ENCODE measurements at places on chromosomes 16 and 17.

DNA sequence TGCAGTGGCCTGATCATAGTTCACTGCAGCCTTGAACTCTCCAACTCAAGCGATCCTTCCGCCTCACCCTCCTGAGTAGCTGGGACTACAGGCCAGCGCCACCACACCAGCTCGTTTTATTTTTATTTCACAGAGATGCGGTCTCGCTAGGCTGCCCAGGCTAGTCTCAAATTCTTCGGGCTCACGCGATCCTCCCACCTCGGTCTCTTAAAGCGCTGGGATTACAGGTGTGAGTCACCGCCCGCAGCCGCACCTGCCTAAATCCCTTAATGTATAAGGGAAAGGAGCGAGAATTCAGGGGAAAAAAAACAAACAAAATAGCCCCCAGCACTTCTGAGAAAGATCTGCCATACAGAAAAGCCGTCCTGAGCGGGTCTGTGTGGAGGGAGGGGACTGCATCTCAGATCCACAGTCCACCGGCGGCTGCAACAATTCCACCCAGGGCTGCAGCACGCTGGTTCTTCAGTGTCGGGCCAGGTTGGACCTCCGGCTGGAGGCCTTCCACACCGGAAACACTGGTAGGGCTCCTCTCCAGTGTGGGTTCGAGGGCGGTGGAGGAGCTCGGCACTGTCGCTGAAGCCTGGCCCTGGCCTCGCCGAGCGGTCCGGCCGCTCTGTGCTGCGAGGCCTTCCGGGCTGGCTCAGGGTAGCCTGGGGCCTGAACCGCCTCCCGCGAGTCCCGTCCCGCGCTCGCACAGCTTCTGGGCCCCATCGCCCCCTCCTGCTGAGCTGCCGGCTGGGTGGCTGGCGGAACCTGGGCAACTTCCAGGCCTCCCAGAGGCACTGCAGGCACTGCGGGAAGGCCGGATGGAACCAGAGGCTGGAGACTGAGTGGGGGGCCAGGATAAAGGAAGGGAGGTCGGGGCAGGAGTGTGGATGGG is 7.0 kb downstream of the ZNF843 start:
- DNase-seq, result no peak

DNA sequence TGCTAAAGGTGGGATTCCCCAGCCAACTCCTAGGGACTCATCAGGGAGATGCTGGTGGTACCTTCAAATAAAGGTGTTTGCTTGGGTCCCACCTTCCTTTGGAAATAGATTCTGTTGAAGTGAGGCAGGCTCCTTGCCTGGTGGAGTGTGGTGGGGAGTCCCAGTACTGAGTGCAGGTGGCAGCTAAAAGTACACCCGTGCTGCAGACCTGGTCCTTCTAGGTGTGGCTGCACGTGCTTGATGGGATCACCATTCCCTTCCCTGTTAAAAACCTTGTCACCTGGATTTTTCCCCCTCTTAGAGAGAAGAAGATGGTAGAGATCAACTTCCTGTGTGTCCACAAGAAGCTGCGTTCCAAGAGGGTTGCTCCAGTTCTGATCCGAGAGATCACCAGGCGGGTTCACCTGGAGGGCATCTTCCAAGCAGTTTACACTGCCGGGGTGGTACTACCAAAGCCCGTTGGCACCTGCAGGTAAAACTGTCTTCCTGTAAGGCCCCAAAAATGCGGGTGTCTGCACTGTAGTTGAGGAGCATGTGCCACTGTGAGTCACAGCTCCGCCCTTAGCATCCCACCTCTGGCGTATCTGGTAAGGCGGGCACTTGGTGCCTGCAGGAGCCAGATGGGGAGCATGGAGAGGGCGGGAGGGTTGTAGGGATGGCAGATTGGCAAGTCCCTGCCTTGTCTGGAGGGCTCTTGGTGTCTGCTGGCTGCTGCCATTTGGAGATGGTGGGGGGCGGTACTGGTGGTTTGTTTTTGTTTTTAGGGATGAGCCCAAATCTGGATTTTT is 34.0 kb downstream of the PLCD3 start:
- no peak for DNase-seq

DNA sequence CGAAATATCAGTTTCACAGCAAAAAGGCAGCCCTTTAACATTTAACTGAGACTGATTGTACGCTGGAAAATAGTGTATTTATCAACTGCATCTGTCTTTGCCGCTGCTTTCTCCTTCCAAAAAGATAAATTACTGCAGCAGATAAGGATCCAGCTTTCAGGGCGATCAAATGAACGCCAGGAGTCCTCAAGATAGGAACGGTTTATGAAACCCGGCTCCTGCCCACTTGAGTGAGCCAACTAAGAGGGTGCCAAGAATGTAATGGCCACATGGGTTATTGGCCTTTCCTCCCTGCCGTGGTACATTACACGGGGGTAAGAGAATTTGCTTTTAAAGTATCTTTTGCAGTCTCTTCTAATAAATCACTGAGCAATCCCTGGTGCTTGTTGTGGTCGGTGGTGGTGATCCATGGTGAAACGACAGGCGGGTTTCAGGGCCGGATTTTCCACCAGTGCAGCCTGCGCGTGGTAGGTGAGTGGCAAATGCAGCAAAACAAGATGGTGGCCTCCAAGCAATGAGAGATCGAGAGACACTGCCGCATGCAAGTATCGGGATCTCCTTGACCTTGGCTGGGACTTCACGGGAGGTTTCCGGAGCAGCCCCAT is 67.5 kb upstream of the IRX6 start:
- no peak for DNase-seq

- DNase-seq, result no peak
These were observed 15.4 kb downstream of the ZFPM1 start for GRCh38 chr16:88468275-88469129.

DNA sequence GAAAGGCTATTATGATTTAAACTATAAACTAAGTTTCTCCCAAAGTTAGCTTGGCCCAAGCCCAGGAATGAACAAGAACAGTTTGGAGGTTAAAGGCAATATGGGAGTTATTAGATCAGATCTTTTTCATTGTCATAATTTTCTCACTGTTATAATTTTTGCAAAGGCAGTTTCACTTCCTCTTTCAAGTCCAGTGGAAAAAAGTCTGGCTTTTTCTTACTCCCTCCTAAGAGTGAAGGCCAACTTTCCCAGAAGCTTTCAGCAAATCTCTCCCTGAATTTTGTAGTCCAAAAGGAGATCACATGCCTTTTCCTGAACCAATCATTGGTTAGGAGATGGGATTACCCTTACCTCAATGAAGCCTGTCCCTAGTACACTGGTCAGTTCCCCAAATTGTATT is 9.1 kb upstream of the BLMH start:
- DNase-seq, result no peak

- no peak for DNase-seq
These were observed 68.6 kb upstream of the TOB1 start for GRCh38 chr17:50934672-50935220.

- DNase-seq, result no peak
These were observed 34.5 kb downstream of the YWHAE start for GRCh38 chr17:1365445-1366039.

DNA sequence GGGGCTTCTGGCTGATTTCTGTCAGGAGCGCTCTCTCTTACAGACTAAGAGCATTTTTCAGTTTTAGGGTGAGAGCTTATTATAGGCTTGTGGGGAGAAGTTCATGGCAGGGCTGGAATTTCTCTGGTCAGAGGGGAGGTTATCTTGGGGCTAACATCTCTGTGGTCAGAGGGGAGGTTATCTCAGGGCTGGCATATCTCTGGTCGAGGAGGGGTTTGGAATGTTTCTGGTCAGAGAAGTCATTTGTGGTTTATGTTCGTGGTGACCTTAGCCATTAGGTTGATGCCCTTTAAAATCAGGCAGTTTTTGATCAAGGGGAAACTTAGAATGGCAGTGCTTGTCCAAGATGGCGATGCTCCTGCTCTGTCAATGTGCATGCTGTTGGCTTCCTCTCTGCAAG is 10.8 kb upstream of the USP31 start:
- no peak for DNase-seq

DNA sequence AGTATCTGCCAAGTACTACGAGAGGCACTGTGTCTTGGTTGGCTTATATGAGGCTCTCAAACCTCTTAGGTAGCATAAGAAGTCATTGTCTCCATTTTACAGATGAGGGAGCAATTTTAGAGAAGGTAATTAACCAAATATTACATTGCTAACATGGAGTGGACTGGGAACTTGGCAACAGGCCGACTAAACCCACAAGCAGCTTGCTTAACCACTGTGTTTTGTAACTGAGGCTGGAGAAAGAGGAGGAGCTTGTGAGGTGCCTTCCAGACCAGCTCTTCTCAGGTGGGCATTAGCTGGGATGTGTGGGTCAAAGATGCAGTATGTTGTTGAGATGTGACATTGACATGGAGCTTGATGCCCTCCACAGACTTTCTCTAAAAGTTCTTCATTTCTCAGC is 835.6 kb upstream of the RBFOX1 start:
- DNase-seq, result no peak

- no peak for DNase-seq
These were observed 187.4 kb upstream of the CACNG5 start for GRCh38 chr17:66647391-66647983.

DNA sequence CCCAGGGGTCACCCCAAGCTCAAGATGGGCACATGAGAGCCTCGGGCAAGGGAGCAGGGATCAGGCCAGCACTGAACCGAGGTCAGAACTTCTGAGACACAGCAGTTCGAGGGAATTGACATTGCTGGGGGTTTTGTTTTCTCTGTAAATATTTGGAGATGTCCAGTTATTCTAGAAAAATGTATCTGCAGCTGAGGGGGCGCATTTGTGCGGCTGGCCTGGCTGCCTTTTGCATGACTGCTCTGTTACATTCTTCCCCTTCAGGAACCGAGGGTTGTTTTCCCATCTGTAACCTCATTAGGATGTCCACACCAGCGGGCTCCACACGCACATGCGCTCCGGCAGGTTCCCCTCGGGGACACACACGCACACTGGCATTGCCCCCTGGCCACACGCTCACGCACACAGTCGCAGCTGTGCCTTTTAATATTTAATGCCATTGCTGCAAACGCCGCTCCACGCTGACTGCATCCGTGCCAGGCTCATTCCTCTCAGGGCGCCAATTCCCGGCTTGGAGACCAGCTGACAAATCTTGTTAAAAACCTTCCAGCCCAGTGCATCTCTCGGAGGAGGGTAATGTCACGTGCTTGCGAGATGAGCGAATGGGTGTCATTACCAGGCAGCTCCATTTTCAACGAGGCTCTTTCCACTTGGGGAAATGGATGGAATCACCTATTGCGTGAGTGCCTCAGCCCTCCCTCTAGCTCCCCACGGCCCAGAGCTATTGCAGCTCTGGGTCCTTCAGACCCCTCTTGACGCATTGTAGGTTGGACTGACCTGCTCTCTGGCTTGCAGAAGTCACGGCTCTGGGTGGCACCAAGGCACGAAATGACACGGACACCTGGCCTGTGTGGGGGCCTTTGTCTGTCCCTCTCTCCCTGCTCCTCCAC is 13.1 kb downstream of the CCR7 start:
- DNase-seq, result no peak

DNA sequence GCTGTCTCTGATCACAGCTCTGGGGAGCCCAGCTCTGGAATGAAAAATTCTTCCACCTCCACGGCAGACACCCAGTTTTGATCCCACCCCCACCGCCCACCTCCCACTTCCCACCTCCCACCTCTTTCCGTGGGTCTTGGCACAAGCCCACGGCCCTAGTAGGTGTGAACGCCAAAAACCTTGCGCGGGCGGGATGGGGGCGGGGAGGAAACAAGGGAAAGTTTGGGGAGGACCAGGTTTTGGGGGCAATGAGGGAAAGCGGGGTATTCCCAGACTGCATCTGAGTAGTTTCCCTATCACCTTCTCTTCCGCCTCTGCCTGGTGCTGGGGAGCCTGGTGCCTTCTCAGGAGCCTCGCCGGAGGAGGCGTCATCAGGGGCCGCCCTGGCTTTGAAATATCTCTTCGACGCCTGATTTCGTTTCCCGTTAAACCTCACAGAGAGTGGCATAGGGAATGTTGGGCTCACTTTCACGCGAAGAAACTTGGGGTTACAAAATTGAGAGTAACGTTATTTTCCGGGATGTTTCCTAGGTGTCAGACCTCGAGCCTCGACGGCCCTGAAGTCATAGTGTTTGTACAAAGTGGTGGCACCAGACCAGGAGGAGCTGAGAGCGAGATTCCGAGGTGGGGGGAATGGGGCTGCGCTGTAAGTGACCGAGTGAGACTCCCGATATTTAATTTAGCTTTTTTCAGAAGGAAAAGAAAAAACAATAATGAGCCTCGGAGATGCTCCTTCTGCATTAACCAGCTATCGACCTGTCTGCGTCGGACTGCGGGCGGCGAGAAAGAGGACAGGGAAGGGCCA is 1.6 kb upstream of the IRX3 start:
- no peak for DNase-seq

DNA sequence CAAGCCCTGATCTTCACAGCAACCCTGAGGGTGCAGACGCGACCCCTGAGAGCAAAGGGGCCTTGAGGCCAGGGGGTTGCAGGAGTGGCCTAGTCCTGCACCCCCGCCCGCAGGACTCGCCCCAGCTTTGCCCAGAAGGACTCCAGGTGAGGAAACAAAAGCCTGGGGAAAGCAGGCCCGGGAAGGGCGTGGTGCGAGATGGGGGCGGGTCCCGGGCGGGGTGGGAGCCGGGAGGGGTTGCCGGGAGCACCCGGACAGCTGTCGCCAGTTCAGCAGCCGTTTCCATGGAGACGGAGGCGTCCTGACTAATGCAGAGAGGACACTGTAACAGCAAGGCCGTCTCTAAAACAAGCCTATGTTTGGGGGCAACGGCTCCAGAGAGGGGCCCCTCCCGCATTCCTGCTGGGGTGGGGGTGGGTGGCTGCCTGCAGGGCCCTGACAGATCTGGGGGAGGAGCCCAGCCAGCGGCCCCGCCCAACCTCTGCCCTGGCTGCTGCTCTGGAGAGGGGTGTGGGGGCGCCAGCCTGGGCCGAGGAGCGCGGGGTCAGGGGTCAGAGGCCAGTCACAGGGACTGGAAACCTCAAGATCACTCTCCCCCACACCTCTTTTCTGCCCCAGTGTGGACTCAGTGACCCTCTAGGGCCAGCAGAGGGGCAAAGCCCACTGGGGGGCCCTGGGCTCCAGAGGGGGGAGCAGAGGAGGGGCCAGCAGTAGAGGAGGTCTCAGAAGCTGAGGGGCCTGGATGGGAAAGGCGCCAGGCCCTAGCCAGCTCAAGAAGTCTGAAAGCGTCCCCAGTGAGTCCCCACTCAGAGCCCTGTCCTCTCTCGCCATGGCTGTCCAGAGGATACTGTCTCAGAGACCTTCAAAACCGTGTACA is 3.1 kb upstream of the TPPP3 start:
- no peak for DNase-seq

DNA sequence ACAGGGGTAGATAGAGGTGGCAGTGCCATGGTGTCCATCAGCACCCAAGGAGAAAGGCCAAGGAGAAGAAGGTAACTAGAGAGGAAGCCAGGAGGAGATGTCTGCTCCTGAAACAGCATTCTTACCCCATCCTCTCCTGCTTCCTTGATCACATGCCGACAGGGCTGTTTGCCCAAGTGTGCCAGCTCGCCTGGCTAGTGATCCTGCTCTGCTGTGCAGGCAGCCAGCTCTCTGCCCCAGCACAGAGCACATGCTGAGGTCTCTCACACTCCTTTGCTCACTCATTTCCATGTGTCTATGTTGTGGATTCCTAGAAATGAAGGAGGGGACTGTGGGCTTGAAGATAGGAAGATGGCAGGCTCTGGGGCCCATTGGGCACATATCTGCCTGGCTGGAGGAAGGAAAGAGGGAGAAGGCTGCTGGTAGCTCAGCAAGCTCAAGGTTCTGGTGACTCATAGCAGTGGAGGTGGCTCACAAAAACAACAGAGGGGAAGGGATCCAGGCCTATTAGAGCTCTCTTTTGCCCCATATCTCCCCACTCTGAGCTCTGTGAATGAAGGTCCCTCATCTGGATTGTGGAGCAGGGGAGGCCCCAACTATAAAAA is 54.3 kb downstream of the NEUROD2 start:
- DNase-seq, result no peak
